ENCODE measurements at places on chromosomes 3 and 15. TPM values are rescaled to one million over a fixed set of nuclear protein-coding genes. Genes with fewer than 3 reads are reported as not detected.

- DNase-seq = no peak
These were observed 179.8 kb downstream of the ZPLD1 start for GRCh38 chr3:102614585-102614984.

DNA sequence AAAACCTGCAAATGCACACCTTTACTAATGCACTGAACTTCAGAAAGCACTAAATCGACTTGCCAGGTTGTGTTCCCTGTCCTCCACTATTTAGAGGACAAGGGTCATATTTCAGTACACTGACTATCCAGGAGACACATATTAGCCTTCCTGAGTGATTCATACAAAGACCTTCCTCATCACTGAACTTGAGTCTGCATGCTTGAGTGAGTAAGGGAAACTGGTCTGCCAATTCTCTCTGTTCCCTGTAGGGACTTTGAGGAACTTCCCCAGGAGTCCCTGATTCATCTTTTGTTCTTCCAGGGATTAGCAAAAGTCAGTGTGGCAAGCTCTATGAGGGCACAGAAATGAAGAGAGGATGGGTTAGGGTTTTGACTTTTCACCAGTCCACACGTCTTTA, 565.9 kb downstream of the PDCD6IP start:
- DNase-seq = no peak

- no peak for DNase-seq
These were observed 858.3 kb downstream of the TUSC7 start for GRCh38 chr3:117567906-117568305.

GRCh38 chr3:50258029-50258680, 10.8 kb upstream of the SEMA3B start:
- no peak for DNase-seq

DNA sequence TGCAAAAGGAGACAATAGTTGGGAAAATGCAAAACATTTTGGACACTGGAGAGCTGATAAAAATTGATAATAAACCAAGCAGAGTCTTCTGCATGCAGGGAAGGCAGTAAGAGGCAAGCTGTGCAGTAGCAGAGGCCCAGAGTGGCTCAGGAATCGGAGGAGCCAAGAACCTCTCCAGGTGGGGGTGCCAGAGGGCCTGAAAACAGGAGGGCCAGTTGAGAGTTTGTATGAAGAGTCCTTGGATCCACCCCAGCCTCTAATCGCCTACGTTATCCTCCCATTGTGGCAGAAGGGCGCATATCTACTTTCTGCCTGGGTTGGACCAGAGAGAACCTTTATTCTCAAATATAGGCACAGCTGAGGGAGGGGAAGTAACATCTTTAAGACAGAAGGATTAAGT, 48.9 kb upstream of the RBP1 start:
- DNase-seq = no peak

GRCh38 chr3:115623044-115623868, at the start of gene GAP43:
Gene GAP43, plus strand, starts transcription at chr3:115623510. Its CDS starts 180 bp downstream, at chr3:115623690.
- DNase-seq = peak; percentile 87

- no peak for DNase-seq
These were observed 284.4 kb downstream of the KCNH8 start for GRCh38 chr3:19432669-19433068.

GRCh38 chr3:101544161-101544850, 17.4 kb upstream of the TRMT10C start:
- no peak for DNase-seq

GRCh38 chr3:13633176-13633575, 84.3 kb downstream of the FBLN2 start:
- no peak for DNase-seq

DNA sequence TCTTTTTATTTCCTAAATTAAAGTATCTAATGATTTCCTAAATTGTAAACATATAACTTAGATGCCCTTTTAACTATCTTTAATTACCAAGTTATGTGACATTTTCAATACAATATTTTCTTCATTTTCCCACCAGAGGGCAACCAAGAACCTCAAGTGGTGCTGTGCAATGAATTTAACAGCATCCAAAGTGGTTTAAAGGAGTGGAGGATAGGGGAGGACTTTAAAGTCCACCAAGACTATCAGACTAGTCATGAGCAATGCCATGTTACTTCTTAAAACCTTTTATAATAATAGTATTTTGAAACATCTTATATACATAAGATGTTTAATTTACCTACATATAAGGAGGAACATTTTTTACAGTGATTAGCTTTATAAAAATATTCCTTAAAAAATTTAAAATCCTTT, 74.4 kb downstream of the DLG1 start:
- DNase-seq = peak; percentile 72

DNA sequence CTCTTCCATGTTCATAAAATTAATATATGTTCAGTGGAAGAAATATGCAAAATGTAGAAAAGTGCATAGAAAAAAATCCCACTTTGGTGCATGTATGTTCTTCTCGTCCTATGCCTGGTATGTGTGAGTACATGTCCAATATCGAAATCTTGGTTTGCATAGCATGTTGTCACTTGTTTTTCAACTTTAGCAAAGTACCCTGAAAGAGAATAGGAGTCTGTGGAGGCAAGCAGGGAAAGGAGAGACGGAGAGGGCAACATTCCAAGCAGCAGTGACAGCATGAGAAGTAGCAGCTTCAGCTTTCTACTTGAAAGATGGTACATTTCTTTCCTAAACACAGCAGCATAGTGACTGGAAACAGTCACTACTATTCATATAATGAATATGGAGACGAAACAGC, 56.8 kb upstream of the CACNA2D3 start:
- DNase-seq = no peak

DNA sequence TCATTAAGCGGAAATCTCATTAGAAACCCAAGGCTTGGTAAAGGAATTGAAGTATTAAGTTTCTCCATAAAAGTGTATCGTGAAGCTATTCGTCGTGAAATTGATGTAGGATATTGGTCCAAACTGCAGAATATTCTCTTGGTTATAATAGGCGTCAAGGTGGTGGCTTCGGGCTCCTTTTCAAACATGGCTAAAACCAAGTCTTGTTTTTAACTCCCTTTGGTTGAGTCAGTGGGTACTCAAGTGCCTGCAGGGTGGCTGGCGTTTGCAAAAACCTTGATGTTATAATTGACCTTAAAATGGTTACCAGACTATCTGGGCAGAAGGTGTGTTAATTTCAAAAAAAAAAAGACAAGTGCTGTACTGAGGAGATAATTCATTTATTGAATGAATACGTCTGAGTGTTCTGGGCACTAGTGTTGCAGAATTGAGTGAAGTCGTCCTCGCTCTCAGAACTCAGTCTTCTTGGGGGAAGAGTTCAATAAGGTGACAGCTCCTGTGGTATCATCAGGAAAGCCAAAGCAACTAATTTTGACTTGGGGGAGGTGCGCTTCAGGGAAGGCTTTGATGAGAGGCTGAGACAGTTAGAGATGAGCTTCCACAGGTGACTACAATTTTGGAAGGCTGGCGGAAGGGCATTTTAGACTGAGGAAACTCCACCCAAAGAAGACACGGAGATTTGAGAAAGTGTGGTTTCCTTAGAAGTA, 1.5 kb downstream of the UBE2Q2 start:
- DNase-seq = no peak

GRCh38 chr3:56985878-56986277, 74.6 kb upstream of the SPATA12 start:
- DNase-seq = peak; percentile 68

The SPSB4 gene
- total RNA-seq = not detected

The WDR49 gene
- under 0.01 TPM for total RNA-seq

The ZIC1 gene
- total RNA-seq = not detected

The ARNT2 gene
- total RNA-seq = 9.4 TPM

The CKMT1B gene
- not detected for total RNA-seq

All from fibroblast of the aortic adventitia (primary cell).